EH (cell line): ENCODE measurements at places on chromosomes 4 and X.

GRCh38 chr4:53380221-53380620 lies 2.8 kb downstream of the FIP1L1 start:
- peak; percentile 29 for DNase-seq

DNA sequence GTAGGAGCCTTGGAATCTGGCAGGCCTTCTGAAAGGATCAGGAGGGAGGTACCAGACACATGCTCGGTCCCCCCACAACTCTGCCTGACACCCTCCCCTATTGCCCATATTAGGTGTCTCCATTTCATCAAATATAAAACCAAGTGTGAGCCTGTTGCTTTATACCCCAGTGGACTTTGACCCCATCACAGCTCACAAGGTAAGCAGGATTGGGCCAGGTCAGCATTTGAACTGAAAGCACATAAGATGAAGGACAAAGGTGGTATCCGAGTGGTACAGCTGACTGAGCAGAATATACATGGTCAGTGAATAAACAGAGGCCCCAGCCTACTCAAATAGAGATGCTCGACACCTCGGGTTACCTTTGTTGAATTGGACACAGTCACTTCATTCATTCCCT lies 20.0 kb downstream of the SLC25A43 start:
- no peak for DNase-seq

DNA sequence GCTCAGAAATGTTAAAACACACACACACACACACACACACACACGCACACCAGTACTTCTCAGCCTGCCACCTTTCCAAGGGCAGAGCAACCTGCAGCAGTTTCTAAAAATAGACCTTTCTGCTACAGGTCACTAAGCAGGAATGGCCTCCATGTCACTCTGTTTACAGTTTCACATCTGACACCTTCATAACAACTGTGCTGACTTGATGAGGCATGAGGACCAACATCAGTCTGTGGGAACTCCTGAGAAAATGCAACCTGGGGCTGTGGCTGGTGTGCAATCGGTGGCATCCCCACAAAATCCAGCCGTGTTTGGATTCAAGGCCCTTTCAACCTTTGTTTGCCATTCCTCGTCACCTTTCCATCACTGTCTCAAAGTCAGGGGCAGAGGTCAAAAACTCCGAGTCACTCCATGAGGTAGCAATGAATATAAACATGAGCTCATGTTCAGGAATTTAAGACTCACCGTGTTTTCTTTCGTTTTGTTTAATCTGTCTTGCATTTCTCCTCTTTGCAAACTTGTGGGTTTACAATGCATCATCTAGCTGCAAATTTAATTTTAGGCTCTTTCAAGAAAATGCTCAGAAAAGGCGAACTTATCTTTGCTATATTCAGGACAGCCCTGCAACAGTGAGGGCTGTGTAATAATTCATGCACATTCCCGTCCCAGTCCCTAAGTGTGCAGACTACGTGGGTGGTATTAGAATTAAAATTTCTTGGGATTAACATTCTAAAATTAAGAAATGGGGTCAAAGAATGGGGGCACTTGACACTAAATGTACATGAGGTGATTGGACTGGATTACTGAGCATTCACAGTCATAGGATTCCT lies 135.3 kb downstream of the SHROOM3 start:
- DNase-seq = peak; percentile 81

GRCh38 chr4:69122476-69122875 lies 26.2 kb downstream of the UGT2B7 start:
- no peak for DNase-seq

- no peak for DNase-seq
Measured at GRCh38 chr4:140018931-140019618, 134.9 kb downstream of the MAML3 start.

GRCh38 chr4:8188743-8189550 lies 10.1 kb upstream of the SH3TC1 start:
- DNase-seq = no peak

GRCh38 chr4:173333658-173334084 lies 487 bp downstream of the HMGB2 start:
- no peak for DNase-seq

GRCh38 chr4:82201805-82202641 lies 171.8 kb downstream of the HNRNPD start:
- DNase-seq = peak; percentile 47

- no peak for DNase-seq
Measured at GRCh38 chr4:55031158-55031557, 94.2 kb downstream of the KDR start.

DNA sequence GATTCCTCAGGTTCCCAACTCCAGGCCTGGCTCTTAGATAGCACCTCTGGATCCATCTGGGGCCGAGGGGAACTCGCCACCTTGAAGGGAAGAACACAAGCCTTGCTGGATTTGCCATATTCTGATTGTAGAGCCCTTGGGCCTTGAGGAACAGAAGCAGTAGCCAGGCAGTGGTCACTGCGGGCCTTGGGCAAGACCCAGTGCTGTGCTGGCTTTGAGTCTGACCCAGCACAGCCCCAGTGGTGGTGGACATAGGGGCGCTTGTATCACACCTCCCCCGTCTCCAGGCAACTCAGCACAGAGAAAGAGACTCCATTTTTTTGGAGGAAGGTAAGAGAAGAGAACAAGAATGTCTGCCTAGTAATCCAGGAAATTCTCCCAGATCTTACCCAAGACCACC lies 45.5 kb downstream of the CHRNA9 start:
- DNase-seq = no peak

DNA sequence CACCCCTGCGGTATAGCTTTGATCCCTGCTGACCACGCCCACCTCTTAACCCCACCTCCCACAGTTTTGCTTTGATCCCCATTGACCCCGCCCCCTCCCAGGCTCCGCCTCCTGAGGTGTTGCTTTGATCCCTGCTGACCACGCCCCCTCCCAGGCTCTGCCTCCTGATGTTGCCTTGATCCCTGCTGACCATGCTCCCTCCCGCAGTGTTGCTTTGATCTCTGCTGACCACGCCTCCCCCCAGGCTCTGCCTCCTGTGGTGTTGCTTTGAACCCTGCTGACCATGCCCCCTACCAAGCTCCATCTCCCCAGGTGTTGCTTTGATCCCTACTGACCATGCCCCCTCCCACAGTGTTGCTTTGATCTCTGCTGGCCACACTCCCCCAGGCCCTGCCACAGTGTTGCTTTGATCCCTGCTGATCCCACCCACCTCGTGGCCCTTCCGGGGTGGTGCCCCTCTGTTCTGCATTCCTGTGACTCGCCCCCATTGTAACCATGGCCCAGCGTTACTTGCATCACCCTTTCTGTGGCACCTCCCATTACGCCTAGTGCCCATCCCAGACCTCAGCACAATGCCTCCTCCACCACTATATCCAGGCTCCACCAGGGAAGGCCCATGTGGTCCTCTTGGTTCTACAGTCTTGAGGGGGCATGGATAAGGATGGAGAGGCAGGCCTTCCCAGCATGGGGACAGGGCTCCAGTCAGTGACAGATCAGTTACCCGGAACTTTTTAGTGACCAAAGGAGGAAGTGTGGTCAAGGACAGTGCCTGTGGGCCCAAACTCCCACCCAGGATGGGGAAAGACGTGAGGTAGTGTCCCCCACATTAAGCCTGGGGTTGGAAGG lies 70.8 kb downstream of the ADRA2C start:
- DNase-seq = no peak

- DNase-seq = no peak
Measured at GRCh38 chrX:66005830-66006449, 33.9 kb downstream of the VSIG4 start.

- peak; percentile 16 for DNase-seq
Measured at GRCh38 chr4:24598025-24598424, 13.7 kb upstream of the DHX15 start.

DNA sequence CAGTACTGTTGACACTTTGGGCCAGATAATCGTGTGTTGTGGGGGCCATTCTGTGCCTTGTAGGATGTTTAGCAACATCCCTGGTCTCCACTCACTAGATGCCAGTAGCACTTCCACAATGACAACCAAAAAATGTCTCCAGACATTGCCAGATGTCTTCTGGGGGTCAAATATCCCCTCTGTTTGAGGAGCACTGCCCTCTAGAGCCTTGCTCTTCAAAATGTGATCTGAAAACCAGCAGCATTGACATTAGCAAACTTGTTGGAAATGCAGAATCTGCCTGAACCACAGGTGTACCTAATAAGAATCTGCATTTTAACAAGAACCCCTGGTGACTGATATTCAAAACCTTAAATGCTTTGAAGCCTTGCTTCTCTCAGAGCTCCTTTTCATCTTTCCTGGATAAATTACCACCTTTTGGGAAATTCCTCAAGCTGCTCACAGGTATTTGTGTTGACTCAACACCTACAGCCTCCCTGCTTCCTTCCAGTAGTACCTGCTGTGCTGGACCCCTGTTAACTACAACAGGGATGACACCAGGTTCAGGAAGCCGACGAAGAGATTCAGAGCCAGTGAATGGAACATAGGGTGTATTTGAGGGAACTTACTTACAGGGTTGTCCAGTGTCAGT lies 459.0 kb upstream of the NR3C2 start:
- DNase-seq = no peak

DNA sequence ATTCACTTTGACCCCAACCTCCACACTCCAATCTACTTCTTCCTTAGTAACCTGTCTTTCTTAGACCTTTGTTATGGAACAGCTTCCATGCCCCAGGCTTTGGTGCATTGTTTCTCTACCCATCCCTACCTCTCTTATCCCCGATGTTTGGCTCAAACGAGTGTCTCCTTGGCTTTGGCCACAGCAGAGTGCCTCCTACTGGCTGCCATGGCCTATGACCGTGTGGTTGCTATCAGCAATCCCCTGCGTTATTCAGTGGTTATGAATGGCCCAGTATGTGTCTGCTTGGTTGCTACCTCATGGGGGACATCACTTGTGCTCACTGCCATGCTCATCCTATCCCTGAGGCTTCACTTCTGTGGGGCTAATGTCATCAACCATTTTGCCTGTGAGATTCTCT lies 344 bp downstream of the OR13H1 start:
- DNase-seq = no peak

DNA sequence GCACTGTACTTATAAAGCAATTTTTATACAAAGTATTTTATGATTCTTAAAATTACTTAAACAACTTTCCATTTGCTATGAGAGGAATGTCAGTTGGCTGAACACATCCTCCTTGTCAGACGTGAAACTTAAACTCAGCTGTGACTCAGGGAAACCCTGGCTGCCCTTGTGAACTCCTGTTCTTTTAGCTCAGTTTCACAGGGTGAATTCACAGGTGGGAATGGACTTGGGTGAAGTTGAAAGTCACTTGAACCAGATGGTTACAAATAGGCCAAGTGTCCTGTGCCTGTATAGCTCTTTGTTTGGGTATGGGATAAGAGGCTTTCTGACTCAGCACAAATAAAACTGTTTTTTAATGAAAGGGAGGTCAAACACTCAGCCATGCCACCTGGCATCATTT lies 67.4 kb upstream of the FAM47B start:
- DNase-seq = peak; percentile 75

DNA sequence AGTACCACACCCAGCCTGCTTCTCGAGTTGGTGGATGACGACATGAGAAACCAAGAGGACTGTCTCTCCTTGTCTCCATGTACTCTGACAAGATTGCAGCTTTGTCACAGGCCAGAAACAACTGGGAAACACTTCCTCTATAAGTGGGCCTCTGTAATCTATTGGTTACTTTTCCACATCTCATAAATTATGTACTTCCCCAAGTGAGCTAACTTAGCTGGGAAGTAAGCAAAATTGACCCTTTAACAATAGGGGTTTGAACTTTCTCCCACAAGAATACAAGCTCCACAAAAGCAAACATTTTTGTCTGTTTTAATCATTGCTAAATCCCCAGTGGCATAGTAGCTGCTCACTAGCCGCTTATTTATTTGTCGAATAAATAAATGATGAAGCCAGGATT lies 14.1 kb upstream of the USO1 start:
- no peak for DNase-seq

GRCh38 chr4:73172161-73172560 lies 86.4 kb downstream of the ANKRD17 start:
- DNase-seq = peak; percentile 7

DNA sequence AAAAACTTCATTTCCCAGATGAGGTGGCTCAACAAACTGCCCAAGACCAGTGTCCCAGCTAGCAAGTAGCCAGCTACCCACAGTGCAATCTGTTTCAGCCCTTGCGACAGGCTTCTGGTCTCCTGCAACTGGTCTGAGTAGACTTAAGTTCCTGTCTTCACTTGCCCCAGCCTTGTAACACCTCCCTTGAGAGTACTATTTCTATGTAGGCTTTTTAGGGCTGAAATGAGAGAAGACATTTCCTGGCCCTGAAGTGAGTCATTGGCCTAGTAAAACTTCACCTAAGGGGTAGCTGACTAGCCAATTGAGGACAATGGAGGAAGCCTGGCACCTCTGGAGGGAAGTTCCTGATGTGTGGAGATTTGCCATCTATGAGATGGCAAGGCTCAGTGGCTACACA lies 80.1 kb upstream of the STIM2 start:
- DNase-seq = peak; percentile 61

DNA sequence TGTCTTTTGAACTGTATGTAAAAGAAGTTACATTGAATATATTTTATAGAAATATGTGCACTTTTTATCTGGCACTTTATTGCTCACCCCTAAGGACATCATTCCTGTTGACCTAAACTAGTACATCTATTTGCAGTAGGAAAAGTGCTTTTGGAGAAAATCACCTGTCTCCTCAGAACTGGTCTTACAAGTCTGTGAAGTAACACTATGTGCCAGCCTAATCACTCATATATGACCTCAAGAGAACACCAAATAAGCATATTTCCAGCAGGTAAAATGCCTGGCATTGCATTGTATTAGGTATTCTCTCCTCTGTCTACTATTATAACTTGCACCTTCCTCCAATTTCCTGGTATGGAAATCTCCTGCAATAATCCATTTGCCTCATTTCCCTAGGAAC lies 4.0 kb upstream of the GASK1B start:
- DNase-seq = no peak

GRCh38 chrX:100643956-100644860 lies at the start of gene SRPX2:
Gene SRPX2, plus strand, starts transcription at chrX:100644199. Its CDS starts 2,124 bp downstream, at chrX:100646323.
- DNase-seq = peak; percentile 91

DNA sequence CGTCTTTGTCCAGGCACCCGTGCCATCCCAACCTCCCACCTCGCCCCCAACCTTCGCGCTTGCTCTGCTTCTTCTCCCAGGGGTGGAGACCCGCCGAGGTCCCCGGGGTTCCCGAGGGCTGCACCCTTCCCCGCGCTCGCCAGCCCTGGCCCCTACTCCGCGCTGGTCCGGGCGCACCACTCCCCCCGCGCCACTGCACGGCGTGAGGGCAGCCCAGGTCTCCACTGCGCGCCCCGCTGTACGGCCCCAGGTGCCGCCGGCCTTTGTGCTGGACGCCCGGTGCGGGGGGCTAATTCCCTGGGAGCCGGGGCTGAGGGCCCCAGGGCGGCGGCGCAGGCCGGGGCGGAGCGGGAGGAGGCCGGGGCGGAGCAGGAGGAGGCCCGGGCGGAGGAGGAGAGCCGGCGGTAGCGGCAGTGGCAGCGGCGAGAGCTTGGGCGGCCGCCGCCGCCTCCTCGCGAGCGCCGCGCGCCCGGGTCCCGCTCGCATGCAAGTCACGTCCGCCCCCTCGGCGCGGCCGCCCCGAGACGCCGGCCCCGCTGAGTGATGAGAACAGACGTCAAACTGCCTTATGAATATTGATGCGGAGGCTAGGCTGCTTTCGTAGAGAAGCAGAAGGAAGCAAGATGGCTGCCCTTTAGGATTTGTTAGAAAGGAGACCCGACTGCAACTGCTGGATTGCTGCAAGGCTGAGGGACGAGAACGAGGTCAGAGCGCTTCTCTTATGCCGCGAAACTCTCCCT lies at the start of gene TET2:
Gene TET2, plus strand, starts transcription at position 601 of the 740 bp plus-strand sequence. CDS start 87,067 bp downstream, outside the sequence.
- peak; percentile 83 for DNase-seq
